T-helper 17 cell (primary cell): ENCODE measurements at places on chromosomes 1 and 21. TPM values are rescaled to one million over a fixed set of nuclear protein-coding genes. Genes with fewer than 3 reads are reported as not detected.

Gene CD52
- 1,411 TPM for total RNA-seq

Gene KANK4
- not detected for total RNA-seq

Gene YIPF1
- 8.8 TPM for total RNA-seq

Gene VAMP4
- total RNA-seq = 19.7 TPM

- DNase-seq = no peak
Measured at GRCh38 chr1:229147072-229147471, 123.8 kb upstream of the RAB4A start.

- no peak for DNase-seq
Measured at GRCh38 chr1:156337888-156338179, 258 bp downstream of the CCT3 start.

Gene S100A2
- total RNA-seq = 0.52 TPM

DNA sequence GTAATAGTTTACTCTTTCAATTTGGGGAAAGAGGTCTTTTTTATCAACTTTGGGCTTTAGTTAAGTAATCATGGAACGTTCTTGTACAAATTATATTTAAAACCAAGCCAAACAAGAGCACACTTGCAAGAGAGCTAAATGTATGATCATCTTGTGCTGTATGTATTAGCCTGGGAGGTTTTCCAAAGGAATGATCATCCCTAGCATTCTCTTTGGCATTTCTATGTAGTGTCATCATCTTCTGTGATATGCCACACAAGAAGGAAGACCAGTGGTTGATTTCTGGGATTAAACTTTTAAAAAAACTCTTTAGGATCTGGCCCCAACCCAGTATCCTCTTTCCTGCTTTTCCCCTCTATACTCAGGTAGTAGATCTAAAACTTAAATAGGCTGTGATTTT, 38.4 kb upstream of the KCNQ4 start:
- DNase-seq = no peak

GRCh38 chr1:229778794-229779193, 152.7 kb downstream of the URB2 start:
- no peak for DNase-seq

DNA sequence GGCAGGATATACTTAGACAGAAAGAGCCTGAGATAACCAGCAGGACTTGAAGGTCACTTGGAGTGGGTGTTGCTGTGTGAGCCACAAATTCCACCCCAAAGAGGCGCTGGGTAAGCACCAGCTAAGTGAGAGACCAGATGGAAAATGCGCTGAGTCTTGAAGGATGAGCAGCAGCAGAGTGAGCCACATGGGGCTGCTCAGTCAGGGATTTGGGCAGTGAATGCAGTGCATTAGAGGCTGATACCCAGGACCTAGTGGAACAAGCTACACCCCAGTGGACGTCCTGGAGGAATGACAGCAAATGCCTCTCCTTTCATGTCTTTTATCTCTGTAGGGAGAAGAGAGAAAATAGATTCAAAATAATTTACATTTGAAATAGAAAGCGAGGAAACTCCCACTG, 11.3 kb downstream of the GRIK1 start:
- DNase-seq = no peak

DNA sequence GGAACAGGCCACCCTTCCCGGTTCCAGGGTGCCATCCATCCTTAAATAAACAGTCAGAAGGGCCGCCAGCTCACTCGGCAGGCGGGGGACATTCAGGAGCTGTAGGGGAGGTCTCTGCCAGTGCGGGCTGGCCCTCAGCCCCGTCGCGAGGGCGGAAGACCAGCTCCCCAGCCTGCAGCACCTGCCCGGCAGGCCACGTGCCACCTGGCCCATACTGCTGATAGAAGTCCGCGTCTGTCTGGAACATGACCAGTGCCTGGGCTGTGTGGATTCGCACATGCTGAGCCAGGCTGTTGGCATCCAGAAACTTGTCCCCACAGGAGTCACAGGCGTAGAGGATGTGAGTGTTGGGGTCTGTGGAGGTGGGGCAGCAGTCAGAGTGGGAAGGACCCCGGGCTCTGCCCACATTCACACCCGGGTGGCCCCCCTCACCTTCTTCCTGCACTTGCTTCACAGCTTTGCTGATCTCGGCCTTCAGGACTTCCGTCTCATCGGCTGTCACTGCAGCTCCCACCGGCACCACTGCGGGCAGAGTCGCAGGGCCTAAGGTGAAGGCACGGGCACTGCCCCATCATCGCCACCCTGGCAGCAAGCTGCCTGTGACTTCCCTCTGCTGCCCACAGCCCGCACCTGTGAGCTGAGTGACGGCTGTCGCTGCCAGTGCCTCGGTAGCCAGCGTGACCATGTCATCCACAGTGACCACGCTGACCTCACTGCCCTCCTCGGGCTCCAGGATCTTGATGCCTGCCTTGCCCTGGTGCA, 33.8 kb downstream of the ZBTB17 start:
- no peak for DNase-seq

DNA sequence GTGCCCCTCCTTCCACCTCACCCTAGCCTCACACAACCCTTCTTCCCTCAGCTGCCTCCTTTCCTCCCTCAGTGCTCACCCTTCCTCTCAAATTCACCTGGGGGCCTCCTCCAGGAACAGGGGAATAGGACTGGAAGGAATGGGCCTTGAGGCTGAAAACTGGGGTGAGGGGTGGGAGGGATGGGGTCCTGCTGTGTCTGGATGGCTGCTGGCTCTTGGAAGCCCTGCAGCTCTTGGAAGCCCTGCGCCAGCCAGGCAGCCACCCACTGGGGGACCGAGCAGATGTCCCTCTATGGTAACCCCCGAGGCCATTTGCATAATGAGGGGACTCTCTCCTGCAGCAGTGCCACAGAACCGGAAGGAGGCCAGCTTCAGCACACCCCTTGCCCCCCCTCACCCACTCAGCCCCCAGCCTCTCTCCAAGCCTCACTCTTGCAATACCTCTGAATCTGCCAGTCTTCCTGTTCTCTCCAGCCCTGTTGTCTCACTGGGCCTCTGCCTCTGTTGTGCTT, 85.2 kb downstream of the KIRREL1 start:
- DNase-seq = no peak

DNA sequence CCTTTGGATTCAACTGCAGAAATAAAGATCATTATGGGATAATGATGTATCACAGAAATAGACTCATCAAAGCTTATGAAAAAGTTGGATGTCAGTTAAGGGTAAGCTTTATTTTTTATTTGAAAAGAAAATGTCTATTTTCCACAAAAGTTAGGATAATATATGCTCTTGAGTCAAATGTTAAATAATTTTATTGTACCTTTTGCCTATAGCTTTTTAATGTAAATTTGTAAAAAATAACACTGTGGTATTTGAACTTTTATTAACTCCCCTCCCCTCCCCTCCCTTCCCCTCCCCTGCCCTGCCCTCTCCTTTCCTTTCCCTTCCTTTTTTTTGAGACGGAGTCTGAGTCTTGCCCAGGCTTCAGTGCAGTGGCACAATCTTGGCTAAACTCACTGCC, 24.9 kb downstream of the MORC3 start:
- DNase-seq = no peak

Gene KCNH1
- total RNA-seq = not detected

Gene PYHIN1
- 42.1 TPM for total RNA-seq

Gene IL6R
- total RNA-seq = 79.0 TPM

- DNase-seq = no peak
Measured at GRCh38 chr1:181127898-181128453, 39.5 kb downstream of the IER5 start.

Gene HMCN1
- total RNA-seq = 0.05 TPM

Gene TIE1
- not detected for total RNA-seq

Gene CD34
- total RNA-seq = not detected

GRCh38 chr1:118650107-118650807, 337.9 kb downstream of the TBX15 start:
- DNase-seq = no peak

GRCh38 chr1:201096041-201096461, 16.2 kb downstream of the CACNA1S start:
- no peak for DNase-seq

- DNase-seq = no peak
Measured at GRCh38 chr1:119794230-119794875, 16.9 kb downstream of the REG4 start.

Gene RGS5
- 1.3 TPM for total RNA-seq
